A673 (cell line): ENCODE measurements at places on chromosomes 1 and 21. TPM values are rescaled to one million over a fixed set of nuclear protein-coding genes. Genes with fewer than 3 reads are reported as not detected.

The BEST4 gene
- not detected in 2 replicates for total RNA-seq

The SPRR2F gene
- total RNA-seq, result not detected in 2 replicates

DNA sequence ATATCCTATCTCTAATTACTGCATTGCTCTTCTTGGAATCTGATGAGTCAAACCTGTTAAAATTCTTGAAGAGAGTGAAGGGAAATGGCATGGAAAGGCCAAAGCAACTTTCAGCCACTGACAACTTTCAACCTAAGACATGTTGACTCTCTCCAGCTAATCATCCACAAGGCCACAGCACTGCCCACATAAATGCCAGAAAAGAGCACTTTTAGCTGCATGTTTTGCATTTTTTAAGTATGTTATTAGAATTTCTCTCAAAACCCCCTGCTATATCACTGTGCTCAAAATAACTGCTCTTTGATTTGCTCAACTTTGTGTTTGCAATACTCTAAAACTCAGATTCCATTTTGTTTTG, 352.5 kb downstream of the ADGRL2 start:
- no peak for DNase-seq

GRCh38 chr1:95966866-95967265, 732.9 kb downstream of the RWDD3 start:
- DNase-seq, result no peak

GRCh38 chr1:245999697-246000637, 507.1 kb downstream of the SMYD3 start:
- DNase-seq, result no peak
